ENCODE measurements at places on chromosomes 6 and 20.
A peak's percentile ranks its signal among the peaks of the same experiment; 100 is the strongest.

GRCh38 chr20:40942775-40943174 is 85.8 kb upstream of the TOP1 start:
- no peak for ATAC-seq

- no peak for ATAC-seq
Measured at GRCh38 chr6:159229651-159230051, 60.5 kb downstream of the FNDC1 start.

GRCh38 chr6:157030755-157031154 is 253.6 kb downstream of the ARID1B start:
- ATAC-seq: no peak

DNA sequence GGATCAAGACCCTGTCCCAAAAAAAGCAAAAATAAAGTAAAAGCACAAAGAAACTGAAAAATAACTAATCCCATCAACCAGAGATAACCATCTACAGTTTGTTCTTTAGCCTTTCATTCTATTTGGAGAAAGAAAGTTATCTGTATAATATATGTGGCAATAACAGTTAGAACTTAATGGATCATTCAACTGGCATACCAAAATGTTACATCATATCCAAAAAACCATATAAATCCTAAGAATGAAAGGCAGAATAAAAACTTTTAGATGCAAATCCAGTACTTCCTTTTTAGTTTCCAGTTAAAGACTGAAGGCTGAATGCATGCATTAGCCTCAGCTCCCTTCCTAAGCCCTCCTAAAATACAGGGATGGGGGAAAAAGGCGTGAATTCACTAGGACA is 25.2 kb downstream of the ILRUN start:
- no peak for ATAC-seq

DNA sequence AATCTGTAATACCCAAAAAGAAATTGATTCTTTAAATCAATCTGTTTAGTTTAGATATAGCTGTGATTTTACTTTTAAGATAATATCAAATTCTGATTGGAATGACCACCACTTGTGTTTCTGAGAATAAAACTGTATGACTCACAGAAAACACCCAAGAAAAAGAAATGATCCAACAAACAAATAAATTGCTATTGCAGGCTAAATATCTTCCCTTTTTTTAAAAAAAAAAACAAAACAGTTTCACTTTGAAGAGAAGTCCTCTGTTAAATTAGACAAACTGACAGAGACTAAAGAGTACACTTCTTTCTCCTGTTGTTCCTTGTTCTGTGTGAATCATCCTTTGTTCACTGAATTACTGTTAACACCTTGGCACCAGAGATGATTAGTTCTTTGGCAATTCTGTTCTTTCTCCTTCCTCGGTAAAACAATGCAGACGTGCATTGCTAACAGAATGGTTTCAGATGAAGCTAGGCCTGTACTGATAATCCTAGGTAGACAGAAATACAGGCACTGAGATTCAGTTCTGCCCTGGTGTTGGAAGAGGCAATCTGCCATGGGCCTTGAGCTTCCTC is 895.2 kb upstream of the CITED2 start:
- no peak for ATAC-seq

DNA sequence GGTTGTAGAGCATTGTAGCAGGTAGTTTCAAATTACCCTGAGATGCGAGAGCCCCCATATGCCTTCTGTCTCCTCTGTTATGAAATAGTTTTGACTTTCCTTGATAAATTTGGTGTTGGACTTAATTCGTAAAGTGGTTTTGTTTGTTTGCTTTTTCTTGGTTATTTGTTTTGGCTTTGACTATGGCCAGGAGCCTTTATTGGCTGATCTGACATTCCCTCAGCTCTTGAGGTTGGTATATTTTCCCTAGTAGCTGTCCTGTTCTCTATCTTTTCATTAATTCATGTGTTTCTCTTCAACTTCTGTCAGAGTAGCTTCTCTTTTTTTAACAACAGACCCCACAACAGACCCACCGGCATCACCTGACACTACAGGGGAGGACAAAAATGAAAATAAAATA is 457.4 kb upstream of the MANEA start:
- ATAC-seq: no peak

DNA sequence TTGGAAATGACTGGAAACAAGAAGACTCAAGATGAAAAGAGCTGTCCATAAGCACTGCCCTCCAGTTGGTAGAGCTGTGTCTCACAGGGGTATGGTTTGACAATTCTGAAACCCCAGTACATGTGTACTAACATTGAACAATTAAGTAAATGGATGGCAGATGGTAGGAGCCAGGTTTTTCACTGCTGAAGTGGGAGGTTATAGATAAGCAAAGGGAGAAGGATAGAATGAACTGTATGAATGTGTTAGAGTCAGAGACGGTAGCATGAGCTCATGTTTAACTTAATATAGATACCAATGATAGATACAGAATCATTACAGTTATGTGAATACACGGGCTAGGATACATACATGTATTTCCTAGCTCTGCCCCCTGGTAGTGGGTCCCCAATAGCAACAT is 95.0 kb upstream of the SIRPA start:
- no peak for ATAC-seq

DNA sequence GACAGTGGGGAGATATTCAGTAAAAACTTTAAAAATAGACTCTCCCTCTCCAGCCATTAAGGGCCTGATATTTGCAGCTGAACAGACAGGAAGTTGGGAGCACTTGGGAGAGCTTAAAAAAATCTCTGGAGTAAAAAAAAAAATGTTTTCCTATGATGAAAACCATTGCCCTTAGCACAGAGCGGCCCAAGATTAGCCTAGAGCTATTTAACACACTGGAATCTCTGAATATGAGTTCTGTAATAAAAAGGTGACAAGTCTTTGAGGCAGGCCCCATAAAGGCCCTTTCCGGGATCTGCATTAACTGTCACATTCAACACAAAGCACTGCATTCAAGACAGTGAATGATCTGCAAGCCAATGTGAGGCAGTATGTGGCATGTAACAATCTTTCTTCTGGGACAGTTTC is 393.7 kb downstream of the ZFAND3 start:
- ATAC-seq: no peak

GRCh38 chr20:31497838-31498540 is 16.3 kb upstream of the HM13 start:
- ATAC-seq: no peak

DNA sequence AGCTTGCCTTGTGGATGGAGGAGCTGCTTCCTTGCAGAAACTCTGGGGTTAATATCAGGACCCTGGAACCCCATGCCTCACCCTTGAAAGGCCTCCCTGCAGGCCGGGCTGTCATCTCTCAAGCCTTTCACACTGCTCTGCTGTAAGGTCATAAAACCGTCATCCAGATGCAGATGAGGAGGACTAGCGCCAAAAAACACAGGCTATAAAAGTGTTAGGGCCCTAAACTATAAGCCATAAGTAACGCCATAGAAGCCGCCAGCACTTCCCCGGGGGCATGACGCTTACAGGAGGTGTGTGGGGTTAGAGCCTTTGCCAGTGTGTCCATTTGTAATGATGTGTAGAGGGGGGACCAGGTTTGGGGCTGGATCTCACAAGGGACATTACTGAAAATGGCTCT is 47.6 kb downstream of the CDH4 start:
- no peak for ATAC-seq

DNA sequence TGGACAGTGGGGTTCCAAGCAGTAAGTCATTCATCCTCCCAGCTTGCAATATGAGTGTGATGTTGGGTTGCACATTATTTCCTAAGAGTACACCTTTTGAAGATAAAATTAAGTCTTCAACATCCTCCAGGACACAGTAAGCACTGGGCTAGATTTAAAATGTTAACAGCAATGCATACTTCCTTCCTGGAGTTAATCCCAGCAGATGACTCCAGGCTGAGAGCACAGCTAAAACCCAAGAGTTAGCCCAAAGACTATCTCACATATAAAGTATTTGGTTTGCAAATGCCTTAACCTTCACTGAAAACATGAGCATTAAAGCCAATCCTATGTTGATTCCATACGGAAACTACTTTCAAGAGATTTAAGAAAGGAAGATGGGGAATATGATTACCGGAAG is 69.2 kb downstream of the SLC23A2 start:
- no peak for ATAC-seq

DNA sequence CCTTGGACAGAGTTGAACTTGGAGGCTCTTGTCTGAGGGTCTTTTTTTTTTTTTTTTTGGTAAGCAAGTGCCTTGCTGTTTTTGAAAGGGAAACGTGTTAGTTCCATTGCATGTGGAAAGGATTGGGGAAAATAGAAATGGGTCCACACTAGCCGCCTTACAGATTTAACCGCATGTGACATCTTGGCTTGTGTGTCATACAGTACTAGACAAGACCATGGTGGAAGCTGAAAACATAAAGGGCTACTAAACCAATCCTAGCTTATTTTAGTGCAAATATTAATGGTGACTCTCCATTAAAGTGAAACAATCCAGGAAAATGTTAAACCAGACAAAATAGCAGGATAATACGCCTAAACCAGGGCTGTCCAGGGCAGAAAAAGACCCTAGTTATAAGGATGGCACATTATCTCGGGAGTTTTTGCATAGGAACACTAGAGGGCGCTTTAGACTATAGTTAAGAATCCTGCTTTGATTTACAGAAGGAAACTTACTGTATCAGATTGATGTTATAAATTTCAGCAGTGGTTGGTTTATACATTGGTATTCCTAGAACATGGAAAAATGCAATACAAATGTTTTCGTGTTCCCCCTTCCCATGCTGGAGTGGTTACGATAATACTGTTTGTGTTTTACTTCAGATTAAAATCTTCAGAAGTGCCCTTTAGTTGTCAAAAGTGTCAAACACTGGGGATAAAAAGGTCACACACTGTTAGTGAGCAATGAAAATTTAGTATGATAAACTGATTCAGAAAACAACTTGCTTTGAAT is 59.8 kb upstream of the DEK start:
- peak; percentile 72 for ATAC-seq

DNA sequence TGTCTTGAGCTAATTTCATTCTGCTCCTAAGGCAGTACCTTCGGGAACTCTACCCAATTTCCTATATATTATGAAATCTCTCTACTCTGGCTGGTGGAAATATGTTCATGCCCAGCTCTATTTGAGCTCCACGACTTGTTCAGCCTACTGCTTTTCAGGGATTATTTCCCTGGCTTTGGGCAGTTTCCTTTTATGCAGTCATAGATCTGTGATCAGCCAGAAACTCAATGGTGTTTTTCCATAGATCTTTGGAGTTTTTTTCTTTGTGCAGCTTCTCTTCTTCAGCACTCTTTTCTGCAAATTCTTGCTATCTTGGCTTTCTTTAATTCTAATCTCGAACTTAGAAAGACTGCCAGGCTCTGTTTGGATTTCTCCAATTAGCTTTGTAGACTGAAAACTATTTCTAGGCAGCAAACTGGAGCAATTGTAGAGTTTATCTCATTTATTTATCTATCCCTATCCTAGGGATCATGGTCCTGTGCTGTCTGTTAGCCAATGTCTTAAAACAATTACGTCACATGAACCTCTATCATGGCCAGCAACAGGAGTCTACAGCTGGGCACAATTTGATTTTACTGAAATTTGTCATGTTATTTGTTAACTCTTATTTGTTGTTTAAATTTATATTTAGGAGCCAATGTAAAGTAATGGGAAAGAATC is 328.4 kb downstream of the BCKDHB start:
- no peak for ATAC-seq

DNA sequence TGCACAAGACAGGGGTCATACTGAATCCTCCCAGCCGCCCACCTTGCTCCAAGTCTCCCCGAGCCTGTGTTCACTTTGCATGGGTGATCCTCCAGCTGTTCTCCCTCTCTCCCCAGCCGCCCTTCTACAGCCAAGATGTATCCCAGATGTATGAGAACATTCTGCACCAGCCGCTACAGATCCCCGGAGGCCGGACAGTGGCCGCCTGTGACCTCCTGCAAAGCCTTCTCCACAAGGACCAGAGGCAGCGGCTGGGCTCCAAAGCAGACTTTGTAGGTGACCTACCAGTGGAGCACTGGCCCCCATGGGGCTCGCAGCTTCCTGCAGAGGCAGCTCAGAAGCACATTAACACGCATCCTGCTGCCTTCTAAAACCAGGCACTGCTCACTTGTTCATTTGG is 14.6 kb upstream of the IFT52 start:
- no peak for ATAC-seq

DNA sequence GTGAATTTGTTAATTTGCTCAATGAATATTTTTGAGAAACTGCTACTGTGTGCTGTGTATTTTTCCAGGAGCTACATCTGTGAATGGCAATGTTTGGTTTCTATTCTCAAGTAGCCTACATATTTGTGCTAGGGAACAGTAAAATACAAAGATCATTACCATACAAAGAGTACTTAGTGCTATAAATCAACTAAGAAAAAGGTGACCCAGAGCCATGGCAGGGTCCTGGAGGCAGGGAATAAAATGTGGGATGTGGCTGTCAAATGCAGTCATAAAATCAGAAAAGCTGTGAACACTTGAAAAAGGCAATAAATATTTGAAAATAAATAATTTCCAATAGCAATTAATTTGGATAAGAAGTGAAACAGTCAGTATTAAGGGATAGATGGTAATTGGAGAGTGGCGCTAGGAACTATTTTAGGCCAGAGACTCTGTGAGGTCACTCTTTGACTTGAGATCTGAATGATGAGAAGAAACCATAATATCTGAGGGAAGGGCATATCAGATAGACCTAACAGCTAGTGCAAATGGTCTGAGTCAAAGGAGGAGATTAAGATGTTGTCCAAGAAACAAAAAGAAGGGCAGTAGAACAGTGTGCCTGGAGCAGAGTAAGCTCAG is 98.8 kb downstream of the MANEA start:
- no peak for ATAC-seq

DNA sequence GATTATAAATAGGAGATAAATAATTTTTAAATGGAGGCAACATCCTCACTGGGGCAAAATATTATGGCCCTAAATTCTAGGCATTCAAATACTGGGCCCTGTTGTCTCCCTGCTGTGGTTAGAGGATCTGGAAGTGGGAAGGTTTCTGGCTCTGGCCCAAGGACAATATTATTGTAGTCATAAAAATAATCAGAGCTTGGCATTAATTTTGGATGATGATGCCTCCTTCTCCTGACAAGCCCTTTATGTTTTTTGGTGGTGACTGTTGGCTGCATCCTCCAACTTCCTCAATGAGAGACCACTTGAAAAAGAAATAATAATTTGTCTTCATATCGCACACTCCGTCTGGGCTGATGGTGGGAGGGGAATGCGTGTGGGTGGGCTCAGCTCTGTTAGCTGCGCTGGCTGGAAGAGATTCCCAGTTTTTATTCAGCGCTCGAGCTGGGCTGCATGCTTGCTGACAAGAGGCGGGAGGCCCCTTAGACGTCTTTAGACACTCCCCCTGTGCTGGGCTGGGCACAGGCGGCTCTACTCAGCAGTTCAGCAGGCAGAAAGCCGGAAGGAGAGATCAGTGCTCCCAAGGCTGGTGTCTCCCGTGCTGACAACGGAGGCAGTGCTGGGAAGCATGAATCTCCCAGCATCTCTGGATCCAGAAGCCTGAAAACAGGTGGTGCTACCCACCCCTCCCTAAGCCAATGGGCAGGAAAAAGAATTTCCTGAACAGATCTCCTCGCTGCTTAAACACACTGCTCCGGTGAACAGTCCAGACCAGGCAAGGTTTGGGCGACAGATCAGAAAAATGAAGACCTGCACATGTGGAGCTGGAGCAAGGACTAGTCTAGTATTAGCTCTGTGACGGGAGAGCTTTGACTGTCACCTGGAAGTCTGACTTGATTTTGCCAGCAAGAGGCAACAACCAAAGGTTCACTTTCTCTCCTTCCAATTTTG is 97.7 kb downstream of the SYCP2 start:
- ATAC-seq: no peak

- no peak for ATAC-seq
Measured at GRCh38 chr6:70080443-70081070, 214.2 kb downstream of the COL19A1 start.

Measured in stimulated activated memory B cell treated with anti-CD40 and anti-IgM and Interleukin-4, amounts not matched to agents 10 μg/mL and 1 μg/mL and 100 μg/mL, for 72 hours (primary cell).